Globus pallidus (tissue), 1 donor: ENCODE measurements at places on chromosomes 11 and 22.

DNA sequence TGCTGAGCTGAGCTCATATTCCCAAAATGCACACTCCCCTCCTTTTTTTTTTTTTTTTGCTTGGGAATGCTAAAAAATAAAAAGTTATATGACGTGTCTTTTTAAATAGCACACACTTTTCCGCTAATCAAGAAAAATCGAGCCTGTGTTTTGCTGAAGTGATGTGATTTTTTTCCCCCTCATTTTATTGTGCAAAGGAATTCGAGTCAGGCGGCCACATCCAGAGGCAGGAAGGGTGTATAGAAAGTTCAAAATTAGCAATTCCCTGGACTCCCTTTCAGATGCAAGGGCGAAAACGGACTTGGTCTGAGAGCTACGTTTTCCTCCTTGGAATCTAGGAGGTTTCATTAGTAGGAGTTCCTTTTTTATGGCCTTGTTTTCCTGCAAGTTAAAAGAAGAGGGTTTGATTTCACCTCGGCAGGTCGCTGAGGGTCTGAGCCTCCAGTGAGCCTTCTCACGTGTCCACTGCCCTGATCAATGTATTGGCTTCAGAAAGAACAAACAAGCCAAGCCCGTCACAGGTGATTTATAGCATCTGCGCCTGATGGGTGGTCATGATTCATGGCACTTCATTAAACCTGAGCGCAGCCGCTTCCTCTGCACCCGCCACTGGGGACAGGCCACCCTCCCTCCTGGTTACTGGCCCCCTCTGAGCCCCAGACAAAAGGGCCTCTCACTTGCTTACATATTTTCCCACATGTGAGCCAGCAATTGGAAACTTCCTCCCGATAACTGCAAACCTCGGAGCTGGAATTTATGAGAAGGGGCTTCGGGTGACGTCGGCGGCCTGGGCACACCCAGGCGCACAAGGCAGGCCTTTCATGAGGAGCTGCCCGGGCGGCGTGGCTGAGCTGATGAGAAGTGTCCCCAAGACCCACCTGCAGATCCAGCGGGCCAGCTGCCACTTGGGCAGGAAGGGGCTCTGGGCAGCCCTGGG, 64.4 kb upstream of the LINC01488 start:
- no peak for DNase-seq

- DNase-seq = no peak
Measured at GRCh38 chr11:12981676-12982522, 27.2 kb upstream of the RASSF10 start.

- no peak for DNase-seq
Measured at GRCh38 chr11:2300290-2300935, 1.3 kb downstream of the C11orf21 start.

DNA sequence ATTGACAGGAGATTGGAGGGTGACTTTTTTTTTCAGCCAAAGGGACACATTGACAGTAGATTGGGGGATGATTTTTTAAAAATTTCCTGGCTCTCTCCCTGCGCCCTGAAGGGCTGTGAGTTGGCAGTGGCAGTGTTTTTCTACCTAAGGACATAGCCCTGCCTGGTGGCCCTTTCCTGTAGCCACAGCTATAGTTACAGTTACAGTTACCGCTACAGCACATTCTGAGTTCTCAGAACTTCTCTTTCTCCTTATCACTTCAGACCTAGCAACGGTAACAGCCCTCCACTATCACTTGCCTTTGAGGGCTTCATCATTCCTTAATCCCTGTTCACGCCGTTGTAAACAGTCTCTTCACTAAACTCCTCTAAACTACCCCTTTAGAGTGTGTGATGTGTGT, 684 bp downstream of the MRGPRX2 start:
- no peak for DNase-seq

DNA sequence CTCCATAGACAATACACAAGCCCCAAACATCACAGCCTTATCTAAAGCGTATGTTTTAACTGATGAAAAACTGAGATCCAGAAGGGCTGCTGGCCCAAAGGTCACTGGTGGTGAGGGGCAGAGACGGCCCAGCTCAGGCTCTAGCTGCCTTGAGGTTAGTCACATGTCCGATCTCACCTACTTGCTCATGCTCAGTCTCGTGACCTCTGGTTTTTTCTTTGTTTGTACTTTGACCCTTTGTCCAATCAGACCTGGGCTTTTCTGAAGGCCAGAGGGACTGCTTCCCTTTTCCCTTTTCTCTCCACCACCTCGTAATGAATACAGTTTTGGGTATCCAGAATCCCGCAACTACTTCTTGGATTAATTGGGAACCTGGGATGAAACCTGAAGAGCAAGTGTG, 28.6 kb downstream of the MMP20 start:
- DNase-seq = no peak

DNA sequence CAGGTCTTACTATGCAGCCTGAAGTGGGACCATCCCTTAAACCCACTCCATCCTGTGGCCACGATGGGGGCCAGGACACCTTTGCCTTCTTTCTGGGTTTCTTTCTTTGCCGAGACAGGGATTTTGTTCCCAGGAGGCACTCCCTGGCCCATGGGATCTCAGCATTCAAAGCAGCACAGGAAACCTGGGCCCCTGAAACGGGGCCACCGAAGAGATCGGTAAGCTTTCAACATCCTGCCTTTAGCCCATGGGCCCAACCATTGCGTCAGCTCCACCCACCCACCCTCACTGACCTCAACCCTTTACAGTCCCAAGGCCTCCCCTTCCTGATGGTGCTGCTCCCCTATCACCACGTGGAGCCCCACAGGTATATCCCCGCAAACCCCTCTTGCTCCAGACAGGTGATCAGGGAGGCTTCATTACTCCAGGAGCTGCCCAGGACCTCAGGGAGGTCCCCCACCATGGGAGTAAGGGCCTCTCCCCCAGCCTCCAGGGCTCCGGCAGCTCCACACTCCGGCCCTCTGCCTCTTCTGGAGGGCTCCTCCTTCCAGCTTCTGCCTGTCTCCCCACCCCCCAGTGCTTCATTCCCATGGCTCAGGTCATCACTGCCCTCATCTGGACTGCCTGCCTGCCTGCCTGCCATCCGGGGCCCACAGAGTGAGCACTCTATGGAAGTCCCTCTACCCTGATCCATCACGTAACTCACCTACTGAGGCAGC, 42.0 kb upstream of the TUB start:
- DNase-seq = no peak

DNA sequence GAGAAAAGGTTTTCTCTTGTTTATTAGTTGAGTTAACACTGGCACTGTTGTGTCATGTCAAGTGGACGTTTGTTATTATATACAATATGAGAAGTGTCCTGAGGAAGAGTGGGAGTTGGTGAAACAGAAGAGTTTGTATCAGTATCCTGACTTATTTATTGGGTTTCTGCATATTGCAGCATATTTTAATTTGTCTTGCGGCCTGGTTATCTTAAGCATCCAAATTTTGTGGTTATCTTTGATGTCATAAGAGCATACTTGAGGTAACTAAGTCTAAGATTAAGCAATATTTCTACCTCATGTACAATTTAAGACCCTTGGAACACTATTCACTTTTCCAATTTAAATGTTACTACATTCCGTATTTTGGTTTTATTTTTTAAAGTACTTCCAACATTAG, 103.5 kb downstream of the DDX10 start:
- DNase-seq = no peak

DNA sequence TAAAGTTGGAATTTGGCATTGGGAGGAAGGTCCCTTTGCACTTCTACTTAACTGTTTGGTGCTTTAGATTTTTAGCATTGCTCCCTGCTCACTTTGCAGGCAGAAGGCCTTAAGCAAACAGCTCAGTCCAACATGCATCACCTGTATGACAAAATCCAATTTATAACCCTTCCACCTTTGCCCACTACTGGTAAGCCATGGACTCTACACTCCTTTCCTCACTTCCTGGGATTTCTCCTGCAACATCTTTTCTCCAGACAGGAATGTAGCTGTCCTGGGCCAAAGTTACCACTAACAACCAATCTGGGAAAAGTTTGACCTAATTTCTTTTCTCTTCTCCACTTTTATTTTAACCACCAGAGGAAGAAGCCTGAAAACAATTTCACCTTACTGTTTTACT, 1.8 kb upstream of the OR2D2 start:
- no peak for DNase-seq

- peak; percentile 84 for DNase-seq
Measured at GRCh38 chr11:46612326-46612725, 4.7 kb downstream of the HARBI1 start.

DNA sequence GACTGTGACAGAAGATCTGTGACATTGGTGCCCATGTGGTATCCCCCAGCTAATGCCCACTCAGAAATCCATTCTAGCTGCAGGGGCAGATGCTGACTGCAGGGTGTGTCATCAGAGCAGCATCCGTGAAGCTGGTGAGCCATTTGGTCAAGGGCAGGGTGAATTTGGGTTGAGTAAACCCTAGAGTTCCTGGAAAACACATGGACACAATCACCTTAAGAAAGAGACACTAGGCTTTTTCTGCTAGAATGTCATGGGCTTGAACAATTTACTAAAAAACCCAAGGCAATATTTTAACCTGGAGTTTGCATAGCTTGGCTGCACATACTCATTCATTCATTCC, 100.0 kb downstream of the ADAMTS15 start:
- no peak for DNase-seq

GRCh38 chr11:67468456-67468758, 644 bp downstream of the TMEM134 start:
- DNase-seq = no peak

- DNase-seq = no peak
Measured at GRCh38 chr22:29945435-29945834, 62.5 kb downstream of the MTMR3 start.

DNA sequence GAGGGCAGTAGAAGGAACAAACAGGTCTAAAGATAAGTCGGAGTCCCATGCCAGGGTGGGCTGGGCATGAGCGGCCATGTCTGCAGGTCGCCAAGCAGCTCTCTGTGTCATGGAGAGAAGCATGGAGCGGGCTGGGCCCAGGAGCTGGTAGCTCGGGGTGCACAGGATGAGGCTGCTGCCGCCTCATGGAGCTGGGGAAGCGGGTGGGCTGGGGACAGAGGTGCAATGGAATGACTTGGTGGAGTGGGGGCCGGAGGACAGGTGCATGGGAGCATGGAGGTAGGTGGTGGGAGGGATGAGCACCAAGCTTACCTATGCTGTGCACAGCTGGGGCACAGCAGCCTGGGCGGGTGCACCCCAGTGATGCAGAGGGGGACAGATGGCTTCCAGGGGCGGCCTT, 3.6 kb downstream of the NRXN2 start:
- DNase-seq = no peak

- DNase-seq = no peak
Measured at GRCh38 chr11:15704064-15704463, 589.3 kb downstream of the INSC start.

DNA sequence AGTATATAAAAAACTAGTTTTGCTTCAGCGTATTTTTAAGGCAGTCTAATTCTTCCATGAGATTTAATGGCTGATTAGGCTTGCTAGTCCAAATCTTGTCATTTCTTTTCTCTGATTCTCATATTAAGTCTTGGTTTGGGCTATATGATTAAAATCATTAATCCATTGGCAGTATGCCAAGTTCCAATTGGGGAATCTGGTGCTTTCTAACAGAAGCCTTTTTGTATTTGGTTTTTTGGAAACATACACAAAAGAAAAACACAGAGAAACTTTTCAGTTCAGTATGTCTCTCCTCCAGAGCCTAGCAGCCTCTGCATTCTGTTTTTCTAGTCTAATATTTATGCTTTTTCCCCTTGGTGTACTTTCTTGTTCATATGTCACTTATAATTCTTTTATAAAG, 37.9 kb downstream of the SWAP70 start:
- DNase-seq = peak; percentile 35

- no peak for DNase-seq
Measured at GRCh38 chr22:48068323-48068885, 1306.0 kb downstream of the TBC1D22A start.

DNA sequence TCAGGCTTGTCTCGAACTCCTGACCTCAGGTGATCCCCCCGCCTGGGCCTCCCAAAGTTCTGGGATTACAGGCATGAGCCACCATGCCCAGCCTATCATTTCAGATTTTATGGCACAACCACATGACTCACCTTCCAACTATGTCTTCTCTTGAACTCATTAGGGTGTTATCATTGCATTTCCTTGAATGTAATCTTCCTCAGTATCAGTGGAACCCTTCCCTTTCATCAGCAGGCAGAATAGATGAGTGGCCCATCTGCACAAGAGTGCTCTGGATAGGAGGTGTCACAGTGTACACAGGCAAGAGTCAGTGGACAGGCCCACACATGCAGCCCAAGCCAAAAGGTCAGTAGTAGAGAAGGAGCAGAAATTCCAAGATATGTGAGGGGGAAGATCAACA, 29.1 kb upstream of the AQP11 start:
- DNase-seq = no peak

DNA sequence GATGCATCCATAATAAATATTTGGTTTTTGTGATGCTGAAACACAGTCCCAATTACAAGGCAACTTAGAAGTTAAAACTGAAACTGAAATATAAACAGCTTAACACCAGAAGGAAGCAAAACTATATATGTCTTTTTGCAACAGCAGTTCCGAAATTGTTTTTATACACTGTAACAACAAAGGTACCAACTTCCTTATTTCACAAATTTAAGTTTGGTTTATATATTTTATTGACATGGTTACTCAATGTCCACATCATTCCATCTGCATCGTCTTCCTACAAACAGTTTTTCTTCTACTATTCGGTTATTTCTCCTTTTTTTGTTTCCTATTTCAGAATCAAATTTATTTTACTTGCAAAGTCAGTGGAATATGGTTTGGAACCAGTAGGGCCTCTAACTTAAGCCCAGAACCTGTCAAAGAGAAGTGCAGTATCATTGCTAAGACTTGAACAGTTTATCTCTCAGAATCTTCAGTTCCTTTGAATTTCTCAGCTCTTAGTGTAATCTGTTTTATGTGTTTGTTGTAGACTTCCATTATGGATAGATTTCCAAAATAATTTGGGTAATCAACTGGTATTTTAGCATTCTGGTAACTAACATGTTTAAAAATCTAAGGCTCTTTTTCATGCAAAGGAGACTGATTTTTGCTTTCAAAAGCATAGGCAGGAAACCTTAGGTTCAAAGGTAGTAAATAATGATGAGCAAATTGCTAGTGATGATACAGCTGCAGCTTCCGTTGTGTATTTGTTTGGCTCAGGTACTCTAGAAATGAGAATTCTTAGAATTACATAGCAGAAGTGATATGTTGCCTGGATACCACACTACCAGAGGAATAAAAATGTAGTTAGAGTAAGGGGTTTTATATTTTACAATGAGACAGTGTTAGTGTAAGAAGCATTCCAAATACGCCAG, 8.2 kb upstream of the HSPA8 start:
- DNase-seq = no peak

DNA sequence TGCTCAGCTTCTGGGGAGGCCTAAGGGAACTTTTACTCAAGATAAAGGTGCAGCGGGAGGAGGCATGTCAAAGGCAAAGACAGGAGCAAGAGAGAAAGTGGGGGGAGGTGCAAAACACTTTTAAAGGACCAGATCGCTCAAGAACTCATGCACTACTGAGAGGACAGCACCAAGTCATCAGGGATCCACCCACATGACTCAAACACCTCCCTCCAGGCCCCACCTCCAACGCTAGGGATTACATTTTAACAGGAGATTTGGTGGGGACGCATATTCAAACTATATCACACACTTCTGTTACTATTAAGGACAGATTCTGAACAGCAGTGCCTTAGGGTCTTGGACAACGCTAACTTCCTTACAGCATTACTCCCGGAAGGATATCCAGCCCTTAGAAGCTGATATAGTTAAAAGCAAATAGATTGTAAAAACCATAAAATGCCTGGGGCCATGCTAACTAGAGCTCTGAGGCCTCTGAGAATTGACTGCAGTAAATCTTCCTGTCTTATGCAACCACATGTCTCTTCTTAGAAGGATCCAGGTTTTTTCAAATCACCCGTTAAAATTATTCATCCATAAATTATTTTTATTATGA, 16.7 kb upstream of the ZC3H12C start:
- DNase-seq = no peak
